ENCODE measurements at places on chromosomes 3 and 15.

GRCh38 chr3:57065588-57065987 lies 5.1 kb downstream of the SPATA12 start:
- DNase-seq: no peak

- DNase-seq: no peak
Measured at GRCh38 chr3:187987187-187987586, 166.8 kb upstream of the LPP start.

DNA sequence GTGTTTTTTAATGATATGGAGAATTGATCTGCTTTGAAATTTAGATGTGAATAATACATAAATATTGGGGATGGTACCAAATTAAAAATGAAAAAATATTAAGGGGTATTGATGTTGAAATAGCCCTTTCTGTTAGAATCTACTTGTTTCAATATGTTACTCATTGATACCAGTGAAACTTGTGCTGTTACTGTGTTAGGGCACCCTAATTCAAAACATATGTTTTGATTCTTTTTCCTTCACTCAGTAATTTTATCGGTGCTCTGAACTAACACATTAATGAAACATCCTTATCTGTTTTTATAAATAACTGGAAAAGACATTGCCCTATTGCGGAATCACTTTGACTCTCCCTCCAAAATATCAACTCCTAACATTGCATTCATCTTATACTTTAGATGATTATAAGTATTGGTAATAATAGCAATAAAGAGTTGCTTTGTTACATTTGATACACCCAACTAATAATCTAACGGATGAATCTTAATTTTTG lies 52.0 kb upstream of the CCNB2 start:
- no peak for DNase-seq

GRCh38 chr3:32592011-32592410 lies 21.4 kb upstream of the DYNC1LI1 start:
- DNase-seq: no peak

GRCh38 chr3:77459926-77460325 lies 420.0 kb downstream of the ROBO2 start:
- DNase-seq: peak; percentile 48

- no peak for DNase-seq
Measured at GRCh38 chr3:9158865-9159630, 90.4 kb downstream of the SRGAP3 start.

DNA sequence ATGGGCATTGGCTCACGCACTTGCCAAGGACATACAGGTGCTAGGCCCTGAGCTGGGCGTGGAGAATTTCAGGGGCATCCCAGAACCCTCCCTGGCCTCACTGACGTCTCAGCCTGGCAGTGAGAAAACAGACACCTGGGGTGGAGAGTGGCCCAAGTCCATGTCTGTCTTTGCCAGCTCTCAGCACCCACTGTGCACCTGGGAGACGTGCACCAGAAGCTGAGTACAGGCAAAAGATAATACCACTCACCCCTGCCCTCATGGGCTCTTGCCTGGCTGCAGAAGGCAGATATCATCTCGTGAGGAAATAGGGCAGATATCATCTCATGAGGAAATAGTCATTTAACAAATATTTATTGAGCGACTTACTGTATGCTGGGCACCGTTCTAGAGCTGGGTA lies 8.0 kb downstream of the LOXL1 start:
- DNase-seq: no peak

DNA sequence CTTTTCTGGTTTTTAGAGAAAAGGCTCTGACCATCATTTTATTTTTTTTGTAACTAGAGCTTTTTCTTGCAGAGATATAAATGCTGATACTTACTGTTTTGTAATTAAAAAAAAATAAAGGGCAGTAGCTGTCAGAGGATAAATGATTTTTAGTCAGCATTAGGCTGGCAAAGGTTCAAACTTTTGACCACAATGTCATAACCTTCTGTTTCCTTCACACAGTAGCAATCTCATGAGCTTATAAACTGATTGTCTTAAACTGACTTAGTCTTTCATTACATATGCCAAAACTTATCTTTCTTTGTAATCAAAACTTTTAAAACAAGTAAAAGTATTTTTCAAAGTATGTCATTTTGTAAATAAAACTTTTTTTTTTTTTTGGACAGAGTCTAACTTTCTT lies 841.9 kb downstream of the OTOL1 start:
- peak; percentile 23 for DNase-seq

- peak; percentile 88 for DNase-seq
Measured at GRCh38 chr3:57951066-57951882, 56.9 kb upstream of the FLNB start.
